ENCODE measurements at places on chromosomes 2 and 18.

DNA sequence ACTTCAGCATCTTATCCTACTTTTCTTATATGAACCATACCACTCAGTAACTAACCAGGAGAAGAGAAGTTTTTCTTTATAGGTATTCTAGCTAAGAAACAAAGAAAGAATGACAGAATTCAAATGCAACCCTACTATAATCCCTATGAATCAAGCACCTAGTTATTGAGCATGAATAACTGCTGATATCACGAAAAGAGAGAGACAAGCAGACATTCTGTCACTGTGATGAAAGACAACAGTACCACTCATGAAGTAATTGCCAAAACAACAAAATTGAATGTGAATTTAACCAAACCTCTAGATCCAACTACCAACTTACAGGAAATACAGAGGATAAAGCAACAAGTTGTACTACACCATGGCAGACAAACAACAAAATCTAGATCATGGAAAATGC lies 15.3 kb downstream of the TTC21B start:
- no peak for DNase-seq

GRCh38 chr18:13559754-13560153 lies 166.6 kb downstream of the FAM210A start:
- DNase-seq, result peak; percentile 92

DNA sequence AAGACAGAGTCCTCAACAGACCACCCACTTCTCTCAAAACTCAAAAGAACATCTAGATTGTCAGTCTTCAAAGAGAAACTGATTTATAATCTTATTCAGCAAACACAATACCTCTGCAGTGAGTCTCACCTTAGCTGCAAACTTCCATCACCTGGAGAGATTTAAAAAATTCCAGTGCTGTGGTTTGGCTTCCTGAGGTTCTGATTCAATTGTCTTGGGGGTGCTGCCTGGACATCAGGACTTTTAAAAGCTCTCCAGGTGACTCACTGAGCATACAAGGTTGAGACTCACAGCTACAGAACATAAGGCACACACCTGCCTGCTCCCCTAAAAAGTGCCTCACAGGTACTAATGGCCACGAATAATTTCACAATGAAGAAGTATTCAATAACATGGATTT lies 40.3 kb downstream of the RNF152 start:
- DNase-seq, result no peak

DNA sequence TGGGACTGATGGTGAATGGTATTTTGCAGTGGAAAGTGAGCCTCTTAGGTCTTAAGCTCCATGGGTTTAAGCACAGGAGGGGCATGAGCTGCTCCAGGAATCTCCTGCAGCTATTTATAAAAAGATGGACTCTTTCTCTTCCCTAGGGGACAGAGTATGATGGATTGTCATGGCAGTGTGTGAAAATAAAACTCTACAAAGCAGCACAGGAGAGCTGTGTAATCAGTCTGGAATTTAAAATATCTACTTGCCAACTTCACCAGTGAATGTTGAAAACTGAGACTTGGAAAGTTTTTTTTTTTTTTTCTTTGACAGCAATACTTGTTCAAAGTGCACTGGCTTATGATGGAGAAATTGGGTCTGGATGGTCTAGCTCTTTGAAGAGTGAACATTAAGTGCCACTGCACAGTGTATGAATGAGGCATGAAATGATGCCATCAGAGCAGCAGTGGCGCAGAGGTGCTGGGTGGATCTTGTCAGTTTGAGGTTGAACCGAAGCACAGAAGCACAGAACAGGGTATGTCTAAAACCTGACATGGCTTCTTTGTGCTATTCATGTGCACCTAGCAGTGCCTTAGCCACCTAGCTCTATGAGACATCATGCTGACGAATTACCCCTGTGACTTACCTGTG lies 245.4 kb downstream of the PTPRM start:
- no peak for DNase-seq

DNA sequence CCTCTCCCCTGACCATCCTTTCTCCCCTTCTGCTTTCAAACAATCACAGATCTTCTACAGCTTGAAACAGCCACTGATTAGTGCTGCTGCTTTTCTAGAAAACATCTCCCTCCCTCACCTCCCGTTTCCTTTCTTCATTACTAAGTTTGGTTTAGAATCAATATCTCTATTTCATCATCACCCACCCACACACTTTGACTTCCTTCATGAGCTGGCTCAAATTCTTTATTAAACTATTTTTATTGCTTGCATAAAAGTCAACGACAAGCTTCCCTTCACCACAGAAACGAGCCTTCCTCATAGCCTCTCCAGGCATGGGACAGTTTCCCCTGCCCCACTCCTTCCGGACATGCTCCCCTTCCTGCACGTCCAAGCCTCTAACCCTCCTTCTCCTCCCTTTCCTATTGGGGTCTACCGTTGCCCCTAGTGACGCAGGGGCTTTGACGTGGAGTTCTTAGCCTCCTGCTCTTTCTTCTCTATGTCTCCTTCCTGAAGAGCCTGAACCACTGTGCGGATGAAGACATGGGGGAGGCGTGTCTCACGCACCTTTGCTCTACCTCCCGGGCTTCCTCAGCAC lies 172.0 kb downstream of the AFF3 start:
- DNase-seq, result no peak

- no peak for DNase-seq
Observed at GRCh38 chr2:183123959-183124221, 353 bp upstream of the NUP35 start.

GRCh38 chr2:214395040-214395439 lies 15.8 kb upstream of the VWC2L start:
- DNase-seq, result no peak

DNA sequence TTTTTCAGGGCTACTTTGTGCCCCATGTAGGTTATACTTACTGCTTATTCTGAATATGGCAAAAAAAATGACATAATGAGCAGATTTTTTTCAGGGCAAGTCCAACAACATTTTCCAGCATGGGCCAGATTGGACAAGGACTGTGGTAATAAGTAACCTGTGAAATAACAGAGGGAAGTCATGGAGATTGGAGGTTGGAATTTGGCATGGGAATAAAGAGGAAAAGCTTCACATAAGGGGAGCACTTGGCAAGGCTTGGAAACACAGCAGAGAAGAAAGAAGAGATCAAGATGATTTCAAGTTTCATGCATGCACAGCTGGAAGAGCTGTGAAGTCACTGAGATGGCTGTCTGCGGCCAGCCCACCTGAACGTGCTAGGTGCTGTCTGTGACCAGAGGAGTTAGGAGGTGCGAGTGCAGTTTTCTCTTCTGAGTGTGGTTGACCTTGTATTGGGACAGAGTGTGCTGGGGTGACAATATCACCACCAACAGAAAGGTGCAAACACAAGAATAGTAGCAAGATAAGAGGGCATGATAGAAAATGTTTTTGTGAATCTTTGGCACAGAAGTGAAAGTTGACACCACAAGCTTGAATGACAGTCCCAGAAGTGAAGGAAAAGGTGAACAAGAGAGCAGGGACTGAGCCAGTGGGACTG lies 71.1 kb upstream of the DSC1 start:
- DNase-seq, result no peak

GRCh38 chr2:206718296-206718695 lies at the start of gene DYTN:
TSS of gene DYTN (minus strand) at chr2:206718396. CDS start at chr2:206718279, 117 bp downstream.
- DNase-seq, result no peak

GRCh38 chr2:16067866-16068551 lies 127.7 kb downstream of the MYCN start:
- DNase-seq, result no peak

DNA sequence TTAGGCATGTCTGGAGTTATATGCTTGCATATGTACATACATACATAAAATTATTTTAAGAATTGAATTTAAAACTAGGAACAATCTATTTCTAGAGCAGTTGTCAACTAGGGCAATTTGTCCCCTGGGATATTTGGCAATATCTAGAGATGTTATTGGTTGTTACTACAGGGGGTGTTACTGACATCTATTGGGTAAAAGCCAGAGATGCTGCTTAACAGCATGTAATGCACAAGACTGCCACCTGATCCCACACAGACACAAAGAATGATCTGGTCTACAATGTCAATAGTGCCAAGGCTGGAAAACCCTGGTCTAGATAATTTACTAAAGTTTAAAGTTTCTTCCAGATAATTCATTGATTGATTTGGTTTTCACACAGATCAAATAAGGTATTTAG lies 185.3 kb downstream of the NYAP2 start:
- no peak for DNase-seq

- DNase-seq, result no peak
Observed at GRCh38 chr2:230447455-230448451, 31.8 kb downstream of the SP100 start.

DNA sequence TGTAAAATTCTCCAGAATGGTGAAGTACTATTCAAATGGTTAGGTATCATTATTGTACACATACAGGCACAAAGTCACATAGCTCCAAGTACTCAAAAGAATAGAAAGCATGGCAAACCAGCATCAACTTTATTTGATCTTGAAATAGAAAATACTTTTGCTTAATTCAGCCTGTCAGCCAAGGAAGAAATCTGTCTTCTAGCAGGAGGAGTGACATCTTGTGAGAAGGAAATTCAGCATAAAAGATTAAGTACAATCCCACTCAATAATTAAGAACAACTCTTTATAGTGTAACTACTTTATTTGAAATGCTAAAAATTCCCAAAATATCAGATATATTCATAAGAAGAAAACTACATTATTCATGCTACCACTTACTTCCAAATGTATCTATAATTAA lies 15.8 kb downstream of the DNAJC27 start:
- DNase-seq, result no peak

- no peak for DNase-seq
Observed at GRCh38 chr18:27165412-27165811, 19.7 kb downstream of the CHST9 start.

DNA sequence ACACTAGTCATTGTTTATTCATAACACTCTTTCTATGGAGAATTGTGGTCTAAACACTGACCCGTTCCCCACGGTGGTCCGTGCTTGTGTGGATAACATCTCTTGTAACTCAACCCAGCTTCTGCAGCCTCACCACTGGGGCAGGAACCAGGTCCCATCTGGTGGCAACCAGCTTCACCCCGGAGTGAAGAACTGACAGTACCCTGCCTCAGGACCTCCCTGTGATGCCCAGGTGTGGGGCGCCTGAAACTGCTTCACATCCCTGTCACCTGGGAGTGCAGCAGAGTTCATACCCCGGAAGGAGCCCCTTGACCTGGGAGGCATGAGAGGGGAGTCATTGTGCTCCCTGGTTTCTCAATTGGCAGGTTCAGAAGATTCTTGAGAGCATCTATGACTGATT lies 81.1 kb downstream of the LONRF2 start:
- DNase-seq, result no peak

- no peak for DNase-seq
Observed at GRCh38 chr18:9722691-9723090, 14.6 kb downstream of the RAB31 start.

GRCh38 chr2:218366621-218367414 lies 10.2 kb downstream of the CATIP start:
- no peak for DNase-seq

GRCh38 chr2:174485788-174486562 lies 854 bp downstream of the GPR155 start:
- peak; percentile 87 for DNase-seq

GRCh38 chr2:11830708-11831301 lies 84.4 kb downstream of the LPIN1 start:
- DNase-seq, result peak; percentile 20

- no peak for DNase-seq
Observed at GRCh38 chr2:239942871-239943311, 82.3 kb downstream of the NDUFA10 start.

DNA sequence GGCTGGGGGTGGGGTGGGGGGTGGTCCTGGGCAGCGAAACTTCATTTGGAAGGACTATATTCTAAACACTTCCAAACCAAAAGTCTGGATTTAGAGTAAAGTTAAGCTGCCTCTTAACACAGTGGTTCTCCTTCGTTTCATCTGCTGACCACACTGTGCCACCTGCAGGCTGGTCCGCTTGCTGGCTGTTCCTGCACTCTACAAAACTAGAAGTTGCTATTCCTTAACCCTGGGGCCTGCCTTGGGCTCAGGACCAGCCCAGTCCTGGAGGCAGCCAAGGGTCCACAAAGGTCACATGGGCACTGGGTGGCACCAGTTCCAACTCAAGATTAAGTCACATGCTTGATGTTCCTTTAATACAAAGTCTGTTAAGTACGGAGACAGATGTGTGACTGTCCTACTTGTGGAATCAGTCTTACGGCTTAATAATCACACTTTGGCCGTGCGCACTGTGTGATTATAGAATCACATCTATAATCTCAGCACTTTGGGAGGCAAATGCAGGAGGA lies 195.4 kb downstream of the FAM210A start:
- DNase-seq, result peak; percentile 80

- DNase-seq, result no peak
Observed at GRCh38 chr2:175004730-175004979, 526 bp downstream of the CHN1 start.

GRCh38 chr2:120992791-120993555 lies 257.3 kb downstream of the GLI2 start:
- no peak for DNase-seq

- no peak for DNase-seq
Observed at GRCh38 chr18:28972333-28972907, 795.5 kb upstream of the CDH2 start.

- no peak for DNase-seq
Observed at GRCh38 chr2:176675271-176675949, 406.2 kb downstream of the MTX2 start.

Measured in hematopoietic multipotent progenitor cell treated with erythropoietin and hydrocortisone succinate and interleukin-3 and kit ligand, for 4 days (in vitro differentiated cells).